BE2C (cell line): ENCODE measurements at places on chromosomes 1 and 21.

DNA sequence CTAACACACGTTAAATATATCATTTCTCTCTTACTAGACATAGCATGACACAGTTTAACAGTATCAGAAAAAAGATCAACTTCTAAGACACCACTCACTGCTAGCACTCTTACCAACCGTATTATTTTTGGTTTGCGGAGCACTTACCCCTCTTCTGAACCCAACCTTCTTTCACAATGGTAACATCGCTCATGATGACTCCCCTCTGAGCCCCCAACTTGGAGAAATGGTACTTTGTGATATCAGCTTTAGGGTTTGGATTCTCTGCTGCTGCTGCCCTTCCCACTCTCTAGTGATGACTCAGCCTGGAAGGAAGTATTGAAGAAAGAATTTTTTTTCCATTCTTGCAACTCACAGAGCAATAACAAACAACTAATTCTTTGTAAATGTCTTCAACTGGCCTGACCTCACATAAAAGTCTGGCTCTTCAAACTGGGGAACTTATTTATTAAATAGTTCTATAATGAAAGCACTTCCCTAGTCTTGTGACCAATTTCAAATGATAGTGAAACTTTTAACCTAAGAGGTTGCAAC lies 7.0 kb downstream of the AKT3 start:
- DNase-seq, result no peak

DNA sequence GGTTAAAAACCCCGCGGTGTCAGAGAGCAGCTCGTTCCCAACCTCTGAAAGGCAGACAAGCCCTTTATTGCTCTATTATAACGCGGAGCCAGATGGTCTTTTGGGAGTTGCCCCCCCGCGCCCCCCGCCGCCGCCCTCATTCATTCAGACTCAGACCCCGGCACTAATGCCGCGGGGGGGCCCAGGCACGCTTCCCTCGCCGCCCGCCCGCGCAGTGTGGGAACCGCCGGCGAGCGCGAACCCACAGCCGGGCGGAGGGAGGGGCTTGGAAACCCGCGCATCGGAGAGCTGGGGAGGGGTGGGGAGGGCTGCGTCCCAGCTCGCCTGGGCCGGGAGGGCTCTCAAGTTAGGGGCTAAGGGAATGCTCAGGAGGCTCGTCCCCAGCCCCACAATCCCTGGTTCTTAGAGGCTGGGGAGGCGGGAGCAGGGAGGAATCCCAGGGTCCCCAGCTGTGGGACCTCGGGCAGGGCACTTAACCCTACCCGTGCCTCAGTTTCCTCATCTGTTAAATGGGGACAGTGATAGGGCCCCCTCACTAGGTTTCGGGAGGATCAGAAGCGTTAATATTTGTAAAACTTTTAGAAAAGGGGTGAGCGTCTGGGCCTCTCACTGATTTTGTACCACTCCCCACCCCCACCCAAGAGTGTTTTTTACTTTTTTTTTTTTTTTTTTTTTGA lies 10.9 kb upstream of the HES5 start:
- DNase-seq, result no peak

- DNase-seq, result peak; percentile 6
These were observed at the start of gene TPTE for GRCh38 chr21:10521091-10521598. Gene TPTE, plus strand, starts transcription at chr21:10521583. Its CDS starts 17,141 bp downstream, at chr21:10538724.

- DNase-seq, result no peak
These were observed 21.9 kb upstream of the NBL1 start for GRCh38 chr1:19622204-19622603.

- DNase-seq, result no peak
These were observed 472 bp downstream of the DTL start for GRCh38 chr1:212035835-212036605.

- no peak for DNase-seq
These were observed 86.9 kb downstream of the NAV1 start for GRCh38 chr1:201625851-201626251.

DNA sequence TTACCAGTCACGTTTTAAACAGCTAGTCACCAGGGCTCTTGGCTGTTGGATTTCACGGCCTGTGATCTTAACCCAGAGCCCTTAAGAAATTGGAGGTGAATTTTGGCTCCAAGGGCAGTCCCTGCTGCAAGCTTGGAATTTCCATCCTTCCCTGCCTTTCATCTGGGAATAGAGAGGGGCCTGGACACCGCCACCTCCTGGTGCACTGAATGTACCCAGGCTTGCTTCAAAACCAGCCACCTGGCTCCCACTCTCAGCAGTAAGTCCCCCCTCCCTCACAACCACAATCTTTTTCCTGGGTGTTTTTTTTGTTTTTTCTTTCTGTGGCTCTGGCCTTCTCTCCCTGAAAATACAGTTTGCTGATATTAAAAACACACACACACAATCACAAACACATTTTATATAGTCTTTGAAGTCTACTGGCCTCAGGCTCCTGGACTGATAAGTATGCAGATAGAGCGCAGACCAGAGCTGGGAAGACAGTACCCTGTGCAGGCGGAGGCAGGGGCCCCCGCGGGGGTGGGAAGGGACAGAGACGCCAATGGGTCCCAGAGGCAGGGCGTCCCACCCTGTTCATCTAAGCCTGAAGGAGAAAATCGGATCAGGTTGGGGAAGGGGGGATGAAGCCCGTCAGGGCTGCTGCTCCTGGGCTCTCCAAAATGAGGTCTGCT lies 65.8 kb upstream of the IGSF21 start:
- peak; percentile 39 for DNase-seq

- DNase-seq, result no peak
These were observed 1.5 kb downstream of the VANGL1 start for GRCh38 chr1:115643225-115643624.

DNA sequence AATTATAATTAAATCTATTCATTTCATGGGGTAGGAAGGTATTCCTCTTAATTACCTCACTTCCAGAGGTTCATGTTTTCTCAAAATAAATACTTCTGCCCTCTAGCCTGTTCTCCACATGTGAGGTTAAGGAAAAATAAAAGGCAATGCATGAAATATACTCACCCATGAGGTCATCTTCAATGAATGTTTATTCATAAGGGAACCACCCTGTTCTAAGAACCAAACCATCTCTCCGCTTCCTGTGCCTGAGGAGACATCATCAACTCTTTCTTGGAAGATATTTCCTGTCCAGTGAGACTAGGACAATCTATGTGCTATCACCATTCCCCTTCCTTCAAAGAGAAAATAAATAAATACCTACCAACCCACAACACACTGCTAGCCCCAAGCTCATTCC lies 513.7 kb upstream of the PLXNA2 start:
- DNase-seq, result no peak

DNA sequence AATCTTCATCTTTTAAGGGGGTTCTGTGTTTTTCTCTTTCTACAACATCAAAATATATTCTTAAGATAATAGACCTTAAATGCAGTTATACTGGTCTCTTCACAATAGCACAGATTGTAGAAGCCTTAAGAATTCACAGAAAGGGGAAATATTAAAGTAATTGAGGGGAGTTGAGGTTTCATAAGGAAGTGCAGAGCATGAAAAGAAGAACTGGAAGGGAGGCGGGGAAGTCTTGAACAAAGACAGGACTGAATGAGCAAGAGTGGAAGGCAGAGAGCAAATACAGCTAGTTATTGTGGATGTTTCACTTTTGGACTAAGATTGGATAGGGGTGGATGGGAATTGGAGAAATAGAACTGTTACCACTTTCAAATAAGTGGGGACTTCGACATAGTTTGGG lies 67.7 kb downstream of the PTGER3 start:
- DNase-seq, result no peak

DNA sequence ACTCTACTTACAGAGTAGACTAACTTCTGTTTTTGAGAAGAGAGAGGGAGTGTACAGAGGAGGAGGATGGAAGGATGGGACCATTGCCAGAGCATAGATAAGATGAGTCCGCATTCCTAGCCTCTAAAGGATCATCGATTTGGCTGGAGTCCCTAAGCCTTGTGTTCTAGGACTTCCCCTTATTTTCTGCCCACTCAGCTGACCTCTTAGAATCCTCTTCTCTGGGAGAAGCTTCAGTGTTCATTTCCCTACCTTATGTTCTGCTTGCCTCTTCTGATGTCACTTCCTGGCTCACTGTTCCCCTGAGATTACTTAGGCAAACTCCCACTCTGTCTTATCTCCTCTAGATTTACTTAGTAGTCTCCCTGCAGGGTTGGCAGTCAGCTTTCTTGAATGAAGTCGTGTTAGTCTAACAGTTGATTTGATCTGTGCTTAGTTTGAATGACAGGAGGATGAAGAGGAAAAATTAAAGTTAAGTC lies 156.7 kb downstream of the SYT2 start:
- DNase-seq, result no peak
